Suppressor macrophage treated with lipopolysaccharide for 1 hour (primary cell): ENCODE measurements at places on chromosomes 3 and 15.

DNA sequence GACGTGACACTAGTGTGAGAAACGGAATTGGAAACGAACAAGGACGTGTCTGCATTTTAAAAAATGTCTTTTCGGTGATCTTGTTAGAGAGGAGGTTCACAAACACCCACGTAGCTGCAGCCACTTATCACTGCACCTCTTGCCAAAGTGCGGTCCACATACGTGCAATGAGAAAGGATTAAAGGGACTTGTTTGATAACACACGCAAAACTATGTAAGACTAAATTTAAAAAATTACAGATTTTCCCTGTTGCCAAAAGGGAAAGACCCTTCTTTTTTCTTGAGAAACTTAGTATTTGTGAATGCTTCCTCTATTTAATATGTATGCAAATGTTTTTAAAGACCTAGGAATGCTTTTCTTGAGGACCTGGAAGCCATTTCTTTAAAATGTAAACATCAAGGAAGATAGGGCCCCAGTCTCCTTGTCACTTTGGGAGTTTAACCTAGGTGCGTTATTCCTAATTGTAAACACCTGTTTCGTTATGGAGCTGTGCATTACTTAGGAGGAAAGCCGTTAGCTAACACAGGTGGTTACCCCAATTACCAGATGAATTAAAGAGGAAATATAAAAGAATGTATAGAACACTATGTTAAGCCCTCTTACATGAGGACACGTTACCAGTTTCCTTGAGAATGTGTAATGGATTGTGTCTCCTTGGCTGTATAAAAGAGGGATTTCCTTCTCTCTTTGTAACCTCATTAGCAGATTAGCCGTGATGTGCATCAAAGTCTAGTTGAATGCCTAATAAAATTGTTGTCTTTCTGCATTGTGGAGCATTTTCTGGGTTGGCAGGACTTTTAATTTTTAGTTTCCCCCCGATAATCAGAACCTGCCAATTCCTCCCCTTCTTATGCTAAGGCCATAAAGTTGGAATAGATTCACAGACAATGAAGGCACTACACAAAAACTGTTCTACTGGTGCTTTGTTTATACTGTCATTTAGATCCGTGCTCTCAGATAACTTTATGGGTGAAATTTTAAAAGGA is 1.0 kb downstream of the LEKR1 start:
- DNase-seq: peak; percentile 72

- DNase-seq: peak; percentile 85
These were observed at the start of gene MAP3K13 for GRCh38 chr3:185362850-185363661. Gene MAP3K13, plus strand, starts transcription at chr3:185363136. Its CDS starts 65,446 bp downstream, at chr3:185428582.

DNA sequence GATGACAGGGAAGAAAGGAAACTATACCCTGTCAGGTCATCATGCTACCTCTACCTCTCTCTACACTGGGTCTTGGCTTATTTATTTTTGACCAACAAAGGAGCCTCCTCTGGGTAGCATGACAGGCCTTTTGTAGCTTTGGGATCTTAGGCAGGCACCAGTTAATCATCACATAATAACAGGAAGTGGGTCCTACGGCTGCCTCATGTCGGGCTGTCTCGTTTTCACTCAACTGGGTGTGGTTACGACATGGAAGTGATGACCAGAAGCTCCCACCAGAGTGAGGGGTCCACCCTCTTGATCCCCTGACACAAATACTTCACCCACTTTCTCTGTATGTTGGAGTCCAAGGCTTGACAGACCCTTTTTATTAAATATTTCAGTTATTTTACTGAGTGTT is 105.3 kb downstream of the CD47 start:
- peak; percentile 88 for DNase-seq

GRCh38 chr3:74055061-74055460 is 430.3 kb upstream of the PDZRN3 start:
- DNase-seq: no peak

- DNase-seq: no peak
These were observed 39.2 kb downstream of the SH3GL3 start for GRCh38 chr15:83486363-83486762.

DNA sequence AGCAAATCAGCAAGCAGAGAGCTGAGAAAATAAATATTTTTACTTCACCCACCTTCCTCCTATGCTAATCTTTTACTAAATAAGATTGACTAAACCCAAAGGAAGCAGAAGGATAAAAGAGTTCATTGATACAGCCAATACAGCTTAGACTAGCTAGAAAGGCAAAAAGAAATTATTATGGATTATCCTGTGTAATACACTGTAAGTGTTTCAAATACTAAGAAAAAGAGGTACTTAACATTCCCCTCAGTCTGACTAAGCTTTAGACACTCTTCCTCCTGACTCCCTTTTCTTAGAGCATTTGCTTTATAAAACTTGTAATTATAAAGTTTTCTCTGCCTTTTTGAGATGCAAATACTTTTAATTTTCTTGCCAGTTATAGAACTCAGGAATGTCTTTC is 848.9 kb upstream of the CADM2 start:
- DNase-seq: no peak

- DNase-seq: no peak
These were observed 36.4 kb downstream of the SEC22C start for GRCh38 chr3:42545284-42545900.

- DNase-seq: peak; percentile 63
These were observed 49.4 kb upstream of the TNFAIP8L3 start for GRCh38 chr15:51144021-51144532.

GRCh38 chr3:143888166-143888565 is 39.9 kb upstream of the SLC9A9 start:
- DNase-seq: no peak

- peak; percentile 53 for DNase-seq
These were observed 176.1 kb upstream of the THBS1 start for GRCh38 chr15:39404767-39405181.

DNA sequence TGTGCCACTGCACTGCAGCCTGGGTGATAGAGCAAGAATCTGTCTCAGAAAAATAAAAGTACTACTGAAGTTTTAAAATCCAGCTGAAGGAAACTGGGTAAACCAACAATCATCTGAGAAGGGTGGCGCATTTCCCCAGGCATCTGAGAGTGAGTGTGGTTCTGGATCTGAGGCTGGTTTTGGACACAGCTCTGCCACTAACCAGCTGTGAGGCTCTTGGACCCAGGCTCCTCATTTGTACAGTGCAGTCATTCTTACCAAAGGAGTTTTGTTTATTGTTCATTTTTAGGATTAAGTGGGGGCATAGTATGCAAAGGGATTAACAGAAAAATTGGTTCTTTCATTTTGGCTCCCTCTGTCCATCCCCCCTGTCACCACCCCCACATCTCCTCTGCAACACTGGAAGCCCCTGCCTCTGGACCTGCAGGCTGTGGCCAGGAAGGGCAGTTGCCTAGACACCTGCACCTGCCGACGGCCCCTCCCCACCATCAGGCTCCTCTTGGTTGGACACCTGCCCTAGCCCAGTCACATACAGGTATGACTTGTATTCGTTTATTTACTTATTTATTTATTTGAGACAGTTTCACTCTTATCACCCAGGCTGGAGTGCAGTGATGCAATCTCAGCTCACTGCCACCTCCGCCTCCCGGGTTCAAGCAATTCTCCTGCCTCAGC is 8.8 kb downstream of the NUP210 start:
- no peak for DNase-seq

DNA sequence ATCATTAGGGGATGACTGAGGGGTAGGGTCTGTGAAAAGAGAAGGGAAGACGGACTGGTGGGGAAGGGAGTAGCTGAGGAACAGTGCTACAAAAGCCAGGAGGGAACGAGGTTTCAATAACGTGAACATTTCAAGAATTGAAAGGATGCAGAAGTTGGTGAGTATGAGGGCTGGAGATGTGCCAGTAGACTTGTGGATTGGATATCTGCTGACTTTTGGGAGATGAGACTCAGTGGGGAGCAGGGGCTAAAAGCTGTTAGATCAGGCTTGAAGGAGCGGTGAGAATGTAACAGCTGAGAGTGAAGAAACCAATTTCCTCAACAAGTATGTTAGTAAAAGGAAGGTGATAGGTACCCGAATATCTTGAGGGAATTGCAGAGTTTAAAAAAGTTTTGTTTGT is 65.2 kb downstream of the GTPBP8 start:
- no peak for DNase-seq

- DNase-seq: no peak
These were observed 376.3 kb downstream of the NLGN1 start for GRCh38 chr3:173773800-173774199.

DNA sequence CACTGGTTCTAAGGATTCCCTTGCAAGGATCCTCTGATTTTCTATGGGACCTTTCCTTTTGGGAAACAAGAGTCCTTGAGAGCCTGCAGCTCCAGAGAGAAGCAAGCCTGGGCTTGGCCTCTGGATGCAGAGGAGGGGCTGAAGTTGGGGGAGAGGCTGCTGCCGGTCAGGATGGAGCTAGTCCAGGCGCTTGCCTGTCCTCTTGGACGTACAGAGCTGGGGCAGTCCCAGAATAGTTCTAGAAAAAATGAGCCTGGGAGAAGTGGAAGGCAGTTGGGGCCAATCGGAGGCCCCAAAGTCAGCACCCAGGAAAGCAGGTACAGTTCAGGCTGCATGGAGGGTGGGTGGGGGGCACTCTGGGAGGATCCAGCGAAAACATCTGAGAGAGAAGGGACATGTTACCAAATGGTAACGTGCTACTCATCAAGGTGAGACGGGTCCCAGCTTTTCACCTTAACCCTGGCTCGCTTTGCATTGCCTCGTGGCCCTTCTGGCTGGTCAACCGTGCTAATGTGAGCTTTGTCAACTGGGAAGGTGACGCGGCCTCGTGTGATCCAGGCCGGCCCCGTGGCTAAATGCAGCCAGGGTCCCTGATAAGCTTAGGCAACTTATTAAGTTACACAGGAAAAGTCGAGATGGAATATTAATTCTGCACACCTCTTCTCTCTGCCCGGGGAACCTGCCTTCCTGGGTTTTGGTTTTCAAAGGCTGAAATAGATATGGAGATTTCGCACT is 38.7 kb upstream of the MAGEF1 start:
- no peak for DNase-seq

- peak; percentile 68 for DNase-seq
These were observed 13.7 kb upstream of the FGD5 start for GRCh38 chr3:14804835-14805780.

DNA sequence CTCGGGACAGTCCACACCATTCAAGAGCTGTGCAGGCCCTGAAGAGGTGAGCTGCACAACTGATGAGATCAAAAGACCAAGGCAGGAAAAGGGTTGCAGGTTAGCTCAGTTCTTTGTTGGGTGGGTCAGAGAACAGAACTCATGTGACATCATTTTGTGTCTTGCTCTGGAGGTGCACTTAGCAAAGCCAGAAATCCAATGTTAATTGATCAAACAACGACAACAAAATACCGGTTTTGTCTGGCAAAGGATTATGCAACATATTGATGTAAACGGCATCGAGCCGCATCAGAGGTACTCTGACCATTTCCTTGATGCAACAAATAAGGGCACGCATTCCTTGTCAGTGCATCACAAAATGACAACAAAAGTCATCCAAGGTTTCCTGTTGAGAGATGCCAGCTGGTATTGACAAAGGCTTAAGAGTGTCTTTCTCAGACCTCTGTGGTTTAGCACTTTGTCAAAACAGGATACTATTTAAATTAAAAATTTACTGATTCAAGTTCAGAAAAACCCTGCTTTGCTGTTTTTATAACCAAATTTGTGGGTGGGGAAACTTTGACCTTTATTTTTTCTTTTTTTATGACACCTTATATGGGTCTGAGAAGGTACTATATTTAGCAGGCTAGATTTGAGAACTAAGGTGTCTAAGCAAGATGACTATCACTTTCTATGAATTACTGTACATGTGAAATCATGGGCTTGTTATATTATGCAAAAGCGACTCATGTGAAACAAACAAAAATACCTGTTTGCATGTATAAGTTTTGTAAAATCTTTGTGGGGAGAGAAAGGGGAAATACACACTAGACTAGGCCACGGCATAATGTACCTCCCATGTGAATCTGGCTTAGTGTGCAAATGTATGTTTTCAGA is 496.1 kb downstream of the FOXP1 start:
- peak; percentile 44 for DNase-seq

DNA sequence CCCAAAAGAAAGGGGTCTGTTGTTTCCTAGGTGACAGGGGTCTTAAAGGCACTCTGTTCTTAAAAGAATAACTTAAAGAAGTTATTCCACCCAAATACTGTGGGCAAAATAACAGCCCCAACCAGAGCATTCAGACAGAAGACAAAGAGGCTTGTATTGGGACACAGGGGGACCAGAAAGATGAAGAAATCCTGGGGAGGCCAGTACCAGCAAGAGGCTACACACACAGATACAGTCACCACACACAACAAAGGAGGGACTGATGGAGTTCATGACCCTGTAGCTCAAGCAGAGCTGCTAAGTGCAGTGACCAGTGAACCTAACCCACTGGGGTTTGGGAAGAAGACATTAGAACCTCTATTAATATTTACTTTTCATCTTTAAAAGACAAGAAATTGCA is 59.0 kb downstream of the MTHFS start:
- DNase-seq: no peak

GRCh38 chr15:29784413-29784812 is 37.9 kb downstream of the TJP1 start:
- DNase-seq: no peak

GRCh38 chr3:194598771-194599557 is 34.3 kb downstream of the TMEM44 start:
- no peak for DNase-seq

DNA sequence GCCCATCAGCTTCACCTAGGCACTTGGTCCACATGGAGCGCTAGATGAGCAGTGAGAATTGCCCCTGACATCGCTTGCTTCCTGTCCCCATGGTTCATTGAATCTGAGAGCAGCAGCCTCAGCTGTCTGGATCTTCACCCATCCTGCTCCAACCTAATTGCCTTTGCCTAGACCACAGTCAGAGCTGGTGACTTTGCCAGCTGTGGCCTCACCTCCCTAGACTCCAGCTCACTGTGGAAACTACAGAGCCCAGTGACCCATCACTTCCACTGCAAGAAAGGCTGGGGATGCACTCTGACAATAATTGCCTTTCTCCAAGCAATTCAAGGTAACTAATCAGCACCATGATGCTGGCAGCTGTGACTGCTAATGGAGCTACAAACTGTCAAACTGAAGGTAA is 30.6 kb upstream of the SLC6A1 start:
- no peak for DNase-seq
